AG20443 (cell line): ENCODE measurements at places on chromosomes 6 and 20.

DNA sequence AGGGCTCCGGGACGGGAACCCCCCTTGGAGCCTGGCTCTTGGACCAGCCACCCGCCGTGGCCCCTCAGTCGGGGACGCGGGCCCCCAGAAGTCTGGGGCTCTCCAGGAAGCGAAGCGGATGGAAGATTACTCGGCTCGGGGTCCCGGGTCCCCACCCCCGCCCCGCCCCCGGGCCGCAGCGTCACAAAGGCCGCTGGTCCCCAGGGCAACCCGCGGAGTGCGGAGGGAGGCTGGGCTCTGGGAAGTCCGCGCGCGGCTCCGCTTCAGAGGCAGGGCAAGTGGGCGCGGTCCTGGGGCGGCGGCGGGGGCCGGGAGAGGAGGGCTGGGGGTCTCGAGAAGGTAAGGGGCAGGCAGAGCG, at the start of gene FNDC11:
Gene FNDC11, plus strand, starts transcription at position 227 of the 358 bp plus-strand sequence. CDS start 1,505 bp downstream, outside the sequence.
- DNase-seq, result peak; percentile 52

DNA sequence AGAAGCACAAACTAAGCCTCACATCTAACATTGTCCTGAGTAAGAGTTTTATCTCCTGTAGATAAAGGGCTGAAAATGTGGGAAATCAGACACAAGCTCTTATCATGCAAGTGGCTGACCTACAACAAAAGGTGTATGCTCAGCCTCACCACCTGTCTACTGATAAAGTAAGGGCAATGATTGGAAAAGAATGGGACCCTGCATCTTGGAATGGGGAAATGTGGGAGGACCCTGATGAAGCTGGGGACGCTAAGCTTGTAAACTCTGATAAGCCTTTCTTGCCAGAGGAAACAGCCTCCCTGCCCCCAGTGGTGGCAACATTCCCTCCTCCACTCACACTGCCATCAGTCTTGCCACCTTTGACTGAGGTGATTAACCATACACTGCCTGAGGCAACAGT, 166.6 kb downstream of the KHDRBS2 start:
- DNase-seq, result no peak

- DNase-seq, result no peak
These were observed 417.2 kb downstream of the RFPL4B start for GRCh38 chr6:112764377-112764776.

DNA sequence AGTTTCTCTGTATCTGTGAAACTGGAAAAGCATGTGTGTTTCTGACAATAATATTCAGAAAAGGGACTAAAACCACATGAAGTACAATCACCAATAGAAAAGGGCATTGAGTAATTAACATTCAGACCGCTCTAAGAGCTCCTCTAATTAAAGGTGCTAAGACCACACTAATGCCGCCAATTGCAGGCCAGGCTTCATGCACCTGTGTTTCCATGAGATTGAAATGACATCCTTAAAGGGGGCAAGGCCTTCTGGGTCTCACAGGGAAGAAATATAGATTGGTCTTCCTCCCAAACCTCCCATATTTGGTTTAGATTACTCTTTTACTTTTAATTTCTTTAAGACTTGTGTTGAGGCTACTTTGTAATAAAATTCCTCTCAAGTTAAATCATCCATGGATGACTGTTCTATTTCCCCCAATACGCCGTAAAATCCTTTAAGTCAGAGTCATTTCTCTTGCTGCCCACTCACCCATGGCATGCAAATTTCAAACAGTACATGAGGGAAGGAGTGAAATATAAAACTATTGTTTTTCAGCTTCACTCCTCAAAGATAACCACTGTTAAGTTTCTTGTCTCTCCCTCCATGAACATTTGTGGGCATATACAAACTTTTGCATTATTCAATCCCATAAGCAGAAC, 110.6 kb downstream of the UBE3D start:
- peak; percentile 34 for DNase-seq

DNA sequence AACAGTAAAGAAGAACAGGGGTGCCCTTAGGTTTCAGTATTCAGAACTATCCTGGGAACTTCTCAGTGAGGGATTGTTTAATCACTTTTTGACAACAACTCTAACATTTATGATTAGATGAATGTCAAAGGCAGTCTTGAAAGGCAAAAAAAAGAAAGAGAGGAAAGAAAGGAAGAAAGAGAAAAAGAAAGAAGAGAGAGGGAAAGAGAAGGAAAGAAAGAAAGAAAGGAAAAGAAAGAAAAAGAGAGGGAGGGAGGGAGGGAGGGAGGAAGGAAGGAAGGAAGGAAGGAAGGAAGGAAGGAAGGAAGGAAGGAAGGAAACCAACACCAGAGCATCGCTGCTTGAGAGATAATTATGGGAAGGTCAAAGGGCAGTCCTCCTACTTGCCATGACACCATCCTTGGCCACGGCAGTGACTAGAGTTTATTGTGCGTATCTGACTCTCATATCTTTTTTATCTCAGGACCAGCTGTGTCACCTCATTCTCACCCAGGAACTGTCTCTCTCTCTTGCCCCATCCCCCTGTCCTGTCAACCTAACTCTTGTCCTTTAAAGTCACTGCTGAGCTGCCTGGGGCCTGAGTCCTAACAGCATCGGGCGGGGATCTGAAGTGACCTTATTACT, 96.8 kb upstream of the ATXN1 start:
- DNase-seq, result no peak

GRCh38 chr20:6583134-6583738, 184.2 kb upstream of the BMP2 start:
- peak; percentile 66 for DNase-seq
